ENCODE measurements at places on chromosomes 2 and 18.

GRCh38 chr2:128630974-128631697 is 312.5 kb upstream of the HS6ST1 start:
- DNase-seq, result no peak

DNA sequence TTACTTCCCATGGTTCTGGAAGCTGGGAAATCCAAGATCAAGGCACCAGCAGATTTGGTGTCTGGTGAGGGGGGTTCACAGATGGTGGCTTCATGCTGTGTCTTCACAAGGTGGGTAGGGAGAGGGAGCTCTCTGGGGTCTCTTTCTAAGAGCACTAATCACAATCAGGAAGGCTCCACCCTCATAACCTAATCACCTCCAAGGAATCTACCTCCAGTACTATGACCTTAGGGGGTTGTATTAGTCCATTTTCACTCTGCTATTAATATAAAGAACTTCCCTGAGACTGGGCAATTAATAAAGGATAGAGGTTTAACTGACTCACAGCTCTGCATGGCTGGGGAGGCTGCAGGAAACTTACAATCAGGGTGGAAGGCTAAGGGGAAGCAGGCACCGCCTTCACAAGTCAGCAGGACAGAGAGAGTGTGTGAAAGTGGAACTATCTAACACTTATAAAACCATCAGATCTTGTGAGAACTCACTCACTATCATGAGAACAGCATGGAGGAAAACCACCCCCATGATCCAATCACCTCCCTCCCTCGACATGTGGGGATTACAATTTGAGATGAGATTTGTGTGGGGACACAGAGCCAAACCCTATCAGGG is 17.6 kb downstream of the TBC1D8 start:
- no peak for DNase-seq

GRCh38 chr2:216428618-216429350 is 16.5 kb downstream of the SMARCAL1 start:
- no peak for DNase-seq

DNA sequence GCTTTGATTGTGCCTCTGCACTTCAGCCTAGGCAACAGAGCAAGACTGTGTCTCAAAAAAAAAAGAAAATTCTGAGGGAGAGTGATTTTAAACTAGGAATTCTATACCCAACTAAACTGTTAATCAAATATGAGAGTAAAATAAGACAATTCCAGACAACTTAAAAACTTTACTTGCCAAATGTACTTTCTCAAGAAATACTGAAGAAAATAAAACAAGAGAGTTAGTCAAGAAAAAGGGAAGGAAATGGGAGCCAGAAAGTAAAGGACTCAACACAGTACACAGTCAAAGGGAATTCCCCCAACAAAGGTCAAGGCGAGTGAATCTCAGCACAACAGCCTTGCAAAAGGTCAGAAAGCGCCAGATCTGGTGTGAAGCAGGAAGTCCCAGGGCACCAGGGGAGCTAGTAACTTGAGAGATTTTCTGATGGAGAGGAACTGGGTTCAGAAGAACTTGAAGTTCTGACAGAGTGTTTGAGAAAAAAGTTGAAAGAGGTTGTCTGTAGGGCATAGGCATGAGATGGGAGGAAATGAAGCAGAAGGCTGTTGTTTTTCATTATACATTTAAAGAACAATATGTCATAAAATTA is 22.6 kb upstream of the TBC1D8 start:
- no peak for DNase-seq

- no peak for DNase-seq
These were observed 29.7 kb downstream of the TAF4B start for GRCh38 chr18:26255695-26256622.

GRCh38 chr2:69743847-69744264 is 1.9 kb downstream of the ANXA4 start:
- no peak for DNase-seq

DNA sequence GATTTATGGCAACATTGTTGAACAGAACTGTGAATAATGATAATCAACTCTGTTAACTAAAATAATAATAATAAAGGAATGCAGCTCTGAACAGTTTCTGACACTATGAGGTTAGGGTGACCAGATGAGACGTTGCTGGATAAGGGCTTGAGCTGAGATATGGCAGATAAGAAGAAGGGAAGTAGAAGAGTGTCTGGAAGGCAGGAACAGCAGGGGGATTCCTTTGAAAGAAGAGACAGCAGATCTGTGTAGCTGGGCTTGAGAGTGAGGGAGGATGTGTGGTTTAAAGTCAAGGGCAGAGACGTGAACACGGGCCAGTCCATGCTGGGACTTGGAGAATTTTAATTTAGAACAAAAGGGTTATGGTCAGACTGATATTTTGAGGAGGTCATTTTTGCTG is 273.1 kb upstream of the SLC14A2 start:
- no peak for DNase-seq

- no peak for DNase-seq
These were observed 11.0 kb upstream of the ALPK2 start for GRCh38 chr18:58639751-58640427.

DNA sequence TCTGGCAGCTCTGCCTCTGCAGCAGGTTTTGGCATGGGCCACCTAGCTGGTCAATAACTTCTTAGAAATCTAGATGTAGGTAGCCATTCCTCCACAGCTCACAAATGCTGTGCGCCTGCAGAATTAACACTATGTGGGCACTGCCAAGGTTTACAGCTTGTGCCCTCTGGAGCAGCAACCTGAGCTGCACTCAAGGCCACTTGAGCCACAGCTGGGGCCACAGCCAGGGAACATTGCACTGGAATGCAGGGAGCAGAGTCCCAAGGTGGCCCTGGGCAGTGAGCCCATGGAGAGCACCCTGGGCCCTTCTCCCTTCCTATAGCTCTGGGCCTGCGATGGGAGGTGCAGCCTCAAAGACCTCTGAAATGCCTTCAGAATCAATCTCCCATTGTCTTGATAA is 365.3 kb downstream of the SATB2 start:
- no peak for DNase-seq

DNA sequence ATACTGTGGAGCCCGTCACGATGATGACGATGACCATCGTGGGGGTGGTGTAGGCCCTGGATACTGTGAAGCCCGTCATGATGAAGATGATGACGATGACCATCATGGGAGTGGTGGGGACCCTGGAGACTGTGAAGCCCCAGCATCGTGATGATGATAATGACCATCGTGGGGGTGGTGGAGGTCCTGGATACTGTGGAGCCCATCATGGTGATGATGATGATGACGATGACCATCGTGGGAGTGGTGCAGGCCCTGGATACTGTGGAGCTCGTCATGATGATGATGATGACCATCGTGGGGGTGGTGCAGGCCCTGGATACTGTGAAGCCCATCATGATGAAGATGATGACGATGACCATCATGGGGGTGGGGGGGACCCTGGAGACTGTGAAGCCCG is 81.0 kb upstream of the SALL3 start:
- DNase-seq, result no peak

DNA sequence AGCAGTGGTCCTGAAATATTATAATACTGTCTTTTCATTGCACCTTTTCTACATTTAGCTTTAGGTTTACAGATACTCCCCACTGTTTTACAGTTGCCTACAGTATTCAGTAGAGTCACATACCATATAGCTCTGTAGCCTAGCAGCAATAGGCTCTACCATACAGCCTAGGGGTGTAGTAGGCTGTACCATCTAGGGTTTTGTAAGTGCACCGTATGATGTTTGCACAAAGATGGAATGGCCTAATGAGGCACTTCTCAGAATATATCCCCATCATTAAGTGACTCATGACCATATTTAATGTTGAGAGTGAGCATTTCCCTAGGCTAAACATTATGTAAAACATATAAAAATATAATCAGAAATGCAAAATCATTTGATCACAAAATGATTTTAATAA is 511.3 kb upstream of the RAB12 start:
- no peak for DNase-seq

- no peak for DNase-seq
These were observed 545.4 kb downstream of the CCDC85A start for GRCh38 chr2:56729212-56729611.
